ENCODE measurements at places on chromosomes 1 and 21. TPM values are rescaled to one million over a fixed set of nuclear protein-coding genes. Genes with fewer than 3 reads are reported as not detected.

DNA sequence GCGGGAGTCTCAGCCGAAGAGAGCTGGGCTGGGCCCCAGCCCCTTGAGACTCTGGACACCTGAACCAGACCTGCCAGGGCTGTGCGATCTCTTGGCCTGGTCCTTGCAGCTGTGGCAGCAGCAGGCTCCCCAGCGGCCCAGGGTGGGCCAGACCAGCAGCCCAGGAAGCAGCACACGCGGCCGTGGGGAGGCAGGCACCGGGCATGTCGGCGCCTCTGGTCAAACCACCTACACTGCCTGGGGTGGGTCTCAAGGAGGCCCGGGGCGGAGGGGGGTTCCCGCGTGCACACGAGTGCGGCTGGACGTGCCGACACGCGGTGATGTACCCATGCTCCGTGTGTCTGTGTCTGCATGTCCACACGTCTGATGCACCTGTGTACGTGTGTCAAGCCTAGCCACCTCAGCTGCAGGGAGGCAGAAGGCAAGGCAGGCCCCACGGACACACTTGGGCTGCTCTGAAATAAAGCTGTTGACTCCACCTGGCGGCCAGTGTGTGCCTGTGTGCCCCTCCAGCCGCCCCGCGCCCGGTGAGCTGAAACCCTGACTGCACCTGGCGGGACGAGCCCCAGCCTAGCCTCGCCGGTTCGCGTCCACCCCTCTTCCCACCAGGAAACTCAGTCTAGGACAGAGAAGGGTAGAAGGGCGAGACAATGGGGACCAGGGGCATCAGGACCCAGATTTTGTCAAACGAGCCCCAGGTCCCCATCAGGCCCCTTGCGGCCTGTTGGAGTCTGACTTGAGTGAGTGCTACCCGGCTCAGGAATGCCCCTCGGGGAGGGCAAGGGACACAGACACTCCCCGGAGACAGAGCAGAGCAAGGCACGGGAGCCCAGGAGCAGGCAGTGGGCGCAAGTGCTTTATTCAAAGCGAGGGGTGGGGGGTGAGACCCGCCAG, 11.6 kb downstream of the SCNN1D start:
- H3K4me3 ChIP-seq = no peak overlapping the region
- H3K27ac ChIP-seq = no peak overlapping the region
- DNase-seq = peak; percentile 37
- H3K36me3 ChIP-seq = no peaks in the 10 kb centered on the region
- peaks cover 1% of the 10 kb centered on the region for H3K27me3 ChIP-seq

GRCh38 chr1:36419140-36419539, 21.4 kb upstream of the LSM10 start:
- H3K4me3 ChIP-seq = no peak overlapping the region
- no peak for DNase-seq
- H3K27ac ChIP-seq = no peak overlapping the region

- H3K27me3 ChIP-seq = no peaks in the 10 kb centered on the region
- H3K36me3 ChIP-seq = peaks cover 3% of the 10 kb centered on the region
- H3K4me3 ChIP-seq = no peak overlapping the region
- no peak for DNase-seq
Measured at GRCh38 chr1:48228156-48228555, 5.6 kb downstream of the SLC5A9 start.

DNA sequence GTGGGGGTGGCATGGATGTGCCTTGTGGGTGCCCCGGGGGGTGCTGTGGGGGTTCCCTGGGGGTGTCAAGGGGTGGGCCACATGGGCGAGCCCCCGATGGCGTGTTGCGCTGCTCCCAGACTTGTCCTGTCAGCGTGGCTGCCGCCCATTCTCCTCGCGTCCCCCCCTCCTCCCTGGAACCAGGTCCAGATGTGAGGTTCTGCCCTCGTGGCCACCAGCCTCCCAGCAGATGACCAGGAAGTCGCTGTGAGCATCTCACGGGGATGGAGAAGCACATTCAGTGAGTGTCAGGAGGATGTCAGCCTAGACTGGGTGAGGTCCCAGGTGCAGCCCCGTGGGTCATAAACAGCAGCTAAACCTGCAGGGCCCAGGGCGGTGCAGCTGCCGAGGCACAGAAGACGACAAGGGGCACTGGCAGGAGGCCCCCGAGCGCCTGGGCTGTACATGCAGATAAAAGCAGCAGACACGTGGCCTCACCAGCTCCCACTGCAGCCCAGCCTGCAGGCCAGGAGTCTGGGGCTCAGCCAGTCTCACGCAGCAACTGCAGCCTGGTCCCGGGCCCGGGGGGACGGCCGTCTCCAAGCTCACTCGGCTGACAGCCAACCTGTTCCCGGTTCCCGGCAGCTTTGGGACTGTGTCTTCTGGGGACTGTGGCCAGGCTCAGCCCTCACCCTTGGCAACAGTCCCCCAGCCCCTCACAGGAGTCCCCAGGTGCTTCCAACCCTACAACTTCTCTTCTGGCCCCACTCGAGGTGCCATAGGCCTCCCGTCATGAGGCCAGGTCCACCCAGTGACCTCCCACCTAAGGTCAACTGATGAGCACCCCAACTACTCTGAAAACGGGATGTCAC, 17.5 kb upstream of the COL6A2 start:
- 0 out of 2 replicates have a peak, but pooled peaks cover 1% of the 10 kb centered on the region for H3K27me3 ChIP-seq
- H3K27ac ChIP-seq = peak overlapping the region; percentile 100
- H3K36me3 ChIP-seq = no peaks in the 10 kb centered on the region
- DNase-seq = no peak
- H3K4me1 ChIP-seq = peaks cover 36% of the 10 kb centered on the region

GRCh38 chr1:45335855-45336324, 4.1 kb upstream of the TOE1 start:
- no peak overlapping the region for H3K27ac ChIP-seq
- no peaks in the 10 kb centered on the region for H3K27me3 ChIP-seq
- peaks cover 39% of the 10 kb centered on the region for H3K4me1 ChIP-seq
- H3K4me3 ChIP-seq = no peak overlapping the region
- DNase-seq = no peak
- peaks cover 10% of the 10 kb centered on the region for H3K36me3 ChIP-seq

DNA sequence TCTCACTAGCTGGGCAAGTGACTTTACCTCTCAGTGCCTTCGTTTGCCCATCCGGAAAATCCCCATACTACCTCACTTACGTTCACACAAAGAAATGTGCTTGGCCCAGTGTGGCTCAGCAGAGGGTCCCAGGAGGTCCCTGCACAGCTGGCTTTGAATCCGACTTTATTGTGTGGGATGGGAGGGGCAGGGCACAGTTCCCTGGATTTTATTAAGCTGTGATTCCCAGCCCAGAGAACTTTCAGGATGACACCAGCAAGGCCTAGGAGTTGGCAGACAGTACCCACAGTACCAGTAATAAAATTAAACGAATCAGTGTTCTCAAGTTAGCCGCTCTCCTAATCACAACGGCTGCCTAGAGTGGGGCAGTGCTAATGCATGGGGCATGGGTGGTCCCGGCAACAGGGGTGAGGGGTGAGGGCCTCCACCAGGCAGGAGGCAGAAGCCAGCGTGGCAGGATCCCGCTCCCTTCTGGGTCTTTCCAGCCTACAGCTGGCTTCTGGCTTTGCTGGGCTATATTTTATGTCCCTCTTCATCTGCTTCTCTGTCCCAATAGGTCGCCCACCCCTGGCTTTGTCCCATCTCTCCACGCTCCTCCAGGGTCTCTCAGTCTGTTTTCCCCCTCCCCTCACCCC, 74.9 kb downstream of the VWA5B1 start:
- H3K27me3 ChIP-seq = peaks cover 53% of the 10 kb centered on the region
- H3K27ac ChIP-seq = no peak overlapping the region
- no peaks in the 10 kb centered on the region for H3K4me1 ChIP-seq
- DNase-seq = no peak
- no peaks in the 10 kb centered on the region for H3K36me3 ChIP-seq

GRCh38 chr1:66313429-66313828, 220.5 kb upstream of the SGIP1 start:
- peaks cover 5% of the 10 kb centered on the region for H3K36me3 ChIP-seq
- H3K4me1 ChIP-seq = peaks cover 34% of the 10 kb centered on the region
- no peak for DNase-seq
- H3K27me3 ChIP-seq = no peaks in the 10 kb centered on the region
- no peak overlapping the region for H3K27ac ChIP-seq

DNA sequence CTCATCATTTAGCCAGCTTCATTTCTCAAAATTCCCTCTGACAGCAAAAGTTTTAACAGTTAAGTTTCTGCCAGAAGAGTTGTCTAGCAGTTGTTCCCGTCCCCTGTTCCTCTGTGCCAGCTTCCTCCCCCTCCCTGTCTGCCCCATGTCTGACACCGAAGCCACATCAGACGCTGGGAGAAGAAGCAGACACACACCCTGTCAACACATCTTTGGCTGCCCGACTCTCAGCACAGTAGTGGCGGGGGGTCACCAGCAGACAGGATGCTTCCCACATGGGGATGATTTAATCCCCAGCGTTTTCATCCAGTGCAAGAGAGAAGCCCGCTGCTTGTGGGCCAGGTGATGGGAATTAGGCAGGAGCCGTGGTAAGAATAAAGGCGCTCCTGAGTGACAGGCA, 379.4 kb upstream of the RUNX1 start:
- H3K36me3 ChIP-seq = peaks cover 18% of the 10 kb centered on the region
- H3K27ac ChIP-seq = no peak overlapping the region
- peaks cover 25% of the 10 kb centered on the region for H3K4me1 ChIP-seq

DNA sequence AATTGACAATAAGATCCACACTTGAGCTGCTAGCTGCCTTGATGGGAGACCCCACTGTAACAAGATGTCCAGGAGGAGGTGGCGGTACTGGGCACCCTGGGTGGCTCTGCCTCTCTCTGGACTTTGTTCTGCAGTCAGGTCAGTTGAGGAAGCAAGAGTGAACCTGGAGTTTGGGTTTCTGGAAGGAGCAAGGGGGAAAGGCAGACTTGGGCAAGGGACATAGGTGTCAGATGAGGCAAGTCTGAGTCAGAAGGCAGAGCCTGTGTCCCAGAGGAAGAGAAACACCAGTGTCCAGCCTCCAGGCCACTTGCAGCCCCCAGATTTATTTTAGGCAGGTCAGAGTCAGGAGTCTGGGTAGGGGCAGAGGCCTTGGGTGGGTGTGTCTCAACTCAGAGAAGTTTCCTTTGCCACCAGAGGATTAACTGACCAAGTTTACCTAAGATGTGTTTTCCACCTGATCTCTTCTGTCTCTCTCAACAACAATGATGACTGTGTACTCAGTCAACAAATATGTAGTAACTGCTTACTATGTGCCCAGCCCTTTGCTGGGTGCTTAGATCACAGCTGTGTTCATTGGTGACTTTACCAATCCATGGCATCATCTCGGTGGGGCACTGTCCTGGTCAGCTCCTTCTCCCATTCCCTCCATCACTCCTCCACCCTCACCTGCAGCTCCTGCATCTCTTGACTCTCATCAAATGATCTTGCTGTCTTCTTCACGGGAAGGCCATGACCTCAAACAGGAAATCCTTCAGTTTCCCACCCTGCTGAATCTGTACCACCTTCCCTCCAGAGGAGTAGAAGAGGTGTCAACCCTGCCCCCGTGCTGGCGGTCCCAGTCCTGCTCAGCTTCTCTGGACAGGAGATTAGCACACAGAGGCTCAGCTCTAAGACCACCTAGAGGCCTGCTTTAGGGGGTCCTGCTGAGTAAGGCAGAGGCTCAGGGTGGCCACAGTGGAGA, 36.6 kb downstream of the ELF3 start:
- H3K27ac ChIP-seq = no peak overlapping the region
- peak; percentile 8 for DNase-seq
- peaks cover 14% of the 10 kb centered on the region for H3K4me1 ChIP-seq
- H3K4me3 ChIP-seq = no peak overlapping the region
- H3K27me3 ChIP-seq = peaks cover 29% of the 10 kb centered on the region

DNA sequence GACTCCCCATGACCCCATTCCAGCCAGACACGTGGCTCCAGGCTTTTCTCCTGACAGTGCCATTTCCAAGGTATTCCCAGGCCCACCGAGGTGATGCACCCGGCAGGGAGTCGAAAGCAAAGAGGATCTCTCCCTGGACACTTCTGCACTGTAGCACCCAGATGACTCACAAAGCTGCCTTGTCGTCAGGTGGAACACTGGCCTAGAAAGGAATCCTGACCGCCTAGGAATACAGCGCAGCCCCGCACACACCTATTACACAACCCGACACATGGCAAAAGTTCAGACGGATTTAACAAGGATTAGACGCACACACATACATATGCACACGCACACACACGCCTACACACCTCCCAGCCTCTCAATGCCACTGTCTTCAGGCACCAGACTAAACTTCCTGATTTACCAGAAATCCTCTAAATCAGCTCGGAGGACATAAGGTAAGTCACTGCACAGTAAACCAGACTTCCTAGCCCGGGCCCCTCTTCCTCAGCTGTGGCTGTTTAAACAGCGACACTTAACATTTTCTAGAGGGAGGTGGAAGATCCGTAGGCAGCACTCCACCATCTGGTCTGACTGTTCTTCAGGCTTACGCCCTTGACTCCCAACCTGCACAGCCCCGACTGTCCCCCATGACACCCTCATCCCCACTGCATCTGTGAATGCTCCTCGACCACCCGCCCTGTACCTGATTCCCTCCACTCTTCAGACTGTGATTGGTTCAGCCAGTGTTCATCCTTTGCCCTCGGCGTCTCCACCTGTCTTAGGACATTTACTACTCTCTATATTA, 12.7 kb downstream of the FAM89A start:
- H3K4me1 ChIP-seq = no peaks in the 10 kb centered on the region
- H3K27ac ChIP-seq = no peak overlapping the region
- DNase-seq = no peak
- H3K4me3 ChIP-seq = no peak overlapping the region

DNA sequence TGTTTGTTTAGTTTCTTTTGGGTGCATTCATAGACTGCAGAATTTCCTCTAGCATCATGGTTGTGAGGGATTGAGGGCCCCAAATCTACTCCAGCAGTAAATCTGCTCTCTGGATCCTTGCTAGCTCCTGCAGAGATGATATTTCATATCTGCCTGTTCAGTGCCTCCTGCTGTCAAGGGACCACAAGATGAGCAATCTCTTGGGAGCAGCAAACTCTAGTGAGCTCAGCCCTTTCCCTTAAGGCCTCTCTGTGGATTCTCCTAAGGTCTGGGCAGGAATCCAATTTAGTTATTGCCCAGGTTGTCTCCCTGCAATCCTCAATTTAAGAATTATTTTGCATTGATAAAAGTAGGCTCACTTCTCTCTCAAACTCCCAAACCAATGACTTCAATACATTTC, 76.9 kb downstream of the RGS18 start:
- H3K4me1 ChIP-seq = no peaks in the 10 kb centered on the region
- no peaks in the 10 kb centered on the region for H3K27me3 ChIP-seq
- no peak for DNase-seq

- H3K4me1 ChIP-seq = peaks cover 48% of the 10 kb centered on the region
- H3K36me3 ChIP-seq = peaks cover 28% of the 10 kb centered on the region
- no peak overlapping the region for H3K4me3 ChIP-seq
- H3K27ac ChIP-seq = no peak overlapping the region
- no peaks in the 10 kb centered on the region for H3K27me3 ChIP-seq
Measured at GRCh38 chr1:112579801-112580510, 39.0 kb downstream of the ST7L start.

The DRAM2 gene
- 28.2 TPM for total RNA-seq

The AMIGO1 gene
- 3.8 TPM for total RNA-seq

The ZNF593OS gene
- not detected for total RNA-seq

Data from HFFc6 (cell line).